AG08396 (cell line): ENCODE measurements at places on chromosomes 4 and X.
A peak's percentile ranks its signal among the peaks of the same experiment; 100 is the strongest.

GRCh38 chr4:94642561-94642866 lies 115.2 kb upstream of the BMPR1B start:
- no peak for DNase-seq

DNA sequence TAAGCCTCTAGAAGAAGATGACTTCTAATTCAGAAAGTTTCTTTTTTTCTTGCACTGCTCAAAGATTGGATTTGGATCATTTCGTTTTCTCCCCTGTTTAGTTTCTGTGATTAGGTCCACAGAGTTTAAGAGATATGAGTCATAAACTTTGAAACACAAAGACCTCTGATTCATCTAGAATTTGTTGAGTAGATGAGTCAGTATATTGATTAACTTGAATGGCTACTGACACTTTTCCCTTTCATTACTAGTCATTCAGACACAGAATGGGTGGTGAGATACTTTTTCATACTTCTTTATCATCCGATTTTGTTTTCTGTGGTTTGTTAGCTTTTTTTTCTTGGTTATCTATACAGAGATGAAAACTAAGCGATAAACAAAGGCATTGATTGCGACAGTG lies 34.1 kb upstream of the AFF2 start:
- DNase-seq: no peak

DNA sequence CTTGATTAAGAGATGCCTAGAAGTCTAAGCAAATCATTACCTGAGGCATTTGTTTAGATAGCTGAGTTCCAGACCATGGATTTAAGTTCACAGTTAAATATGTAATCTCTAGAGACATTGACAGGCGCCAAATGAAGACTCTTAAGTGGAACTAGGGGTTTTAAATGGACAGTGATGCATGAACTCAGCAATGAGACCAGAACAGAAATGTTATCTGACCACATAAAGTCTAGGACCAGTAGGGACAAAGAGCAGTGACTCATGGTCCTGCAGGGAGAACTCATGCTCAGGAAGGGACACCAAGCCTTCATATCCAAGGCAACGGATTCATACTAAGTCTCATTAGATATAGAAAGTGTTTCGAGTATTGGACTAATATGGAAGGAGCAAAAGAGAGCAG lies 152.3 kb downstream of the PPARGC1A start:
- no peak for DNase-seq

DNA sequence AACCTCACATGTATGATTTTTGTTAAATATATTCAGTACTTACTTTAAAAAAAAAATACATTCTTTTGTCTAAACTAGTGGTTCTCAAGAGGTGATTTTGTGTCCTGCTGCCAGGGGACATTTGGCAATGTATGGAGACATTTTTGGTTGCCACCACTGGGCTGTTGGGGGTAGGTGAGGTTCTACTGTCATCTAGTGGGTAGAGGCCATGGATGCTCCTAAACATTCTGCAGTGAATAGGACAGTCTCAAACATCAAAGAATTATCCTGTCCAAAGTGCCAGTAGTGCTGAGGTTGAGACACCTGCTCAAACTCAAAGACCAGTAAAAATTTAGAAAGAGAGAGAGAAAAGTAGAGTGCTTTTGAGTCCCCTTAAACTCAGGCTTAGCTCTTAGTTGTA lies 32.9 kb upstream of the PGM2 start:
- DNase-seq: peak; percentile 14

- DNase-seq: peak; percentile 85
Observed at GRCh38 chr4:10611673-10612072, 72.9 kb downstream of the CLNK start.

DNA sequence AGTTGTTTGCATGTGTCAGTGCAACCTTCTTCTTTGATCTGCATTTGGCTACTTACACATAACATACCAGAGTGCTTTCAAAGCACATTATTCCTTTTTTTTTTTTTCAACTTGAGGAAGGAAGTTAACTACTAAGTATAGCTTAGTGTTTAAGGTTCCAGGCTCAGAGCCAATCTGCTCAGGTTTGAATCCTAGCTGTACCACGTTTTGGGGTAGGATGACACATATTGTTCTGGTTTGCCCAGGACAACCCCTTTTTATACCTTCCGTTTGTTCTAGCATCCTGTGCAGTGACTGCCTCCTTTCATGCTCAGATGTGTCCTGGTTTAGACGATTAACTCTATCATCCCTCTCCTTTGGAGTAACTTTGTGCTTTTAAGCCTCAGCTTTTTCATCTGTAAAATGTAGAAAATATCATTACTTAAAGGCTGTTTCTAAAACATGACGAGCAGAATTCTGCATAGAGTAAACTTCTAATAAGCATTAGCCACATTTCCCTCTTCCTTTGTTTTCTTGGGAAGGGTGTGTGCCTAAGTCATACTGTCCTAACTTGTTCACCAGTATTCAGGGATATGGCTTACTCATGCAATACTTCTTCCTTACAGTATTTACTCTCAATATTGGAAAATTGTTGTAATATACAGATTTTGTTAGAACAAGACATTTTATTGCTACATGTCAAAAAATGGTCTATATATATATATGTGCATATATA lies 281.3 kb downstream of the C4orf33 start:
- no peak for DNase-seq

GRCh38 chr4:27308379-27308778 lies 447.7 kb downstream of the STIM2 start:
- no peak for DNase-seq

DNA sequence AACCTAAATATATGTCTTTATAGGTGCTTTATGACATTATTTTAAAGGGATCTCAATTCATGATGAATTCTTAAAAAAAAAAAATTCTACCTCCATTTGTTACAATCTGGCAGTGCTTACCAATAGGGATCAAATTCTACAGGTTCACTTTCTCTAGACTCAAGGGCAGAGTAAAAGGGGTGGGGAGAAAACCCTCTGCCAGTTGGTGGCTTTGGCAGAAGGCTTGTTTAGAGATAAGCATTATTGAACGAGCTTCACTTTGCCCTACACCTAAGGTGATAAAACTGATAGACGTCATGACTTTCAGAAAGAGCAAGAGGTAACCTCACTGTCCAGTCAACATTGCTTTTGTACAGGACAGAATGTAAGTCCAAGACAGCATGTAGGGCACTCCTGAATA lies 53.6 kb downstream of the OSTC start:
- no peak for DNase-seq

GRCh38 chr4:71239365-71239764 lies 99.5 kb upstream of the SLC4A4 start:
- peak; percentile 12 for DNase-seq

- DNase-seq: no peak
Observed at GRCh38 chr4:67549123-67549522, 3.8 kb upstream of the CENPC start.

GRCh38 chr4:185408432-185408831 lies 11.8 kb downstream of the ANKRD37 start:
- no peak for DNase-seq

DNA sequence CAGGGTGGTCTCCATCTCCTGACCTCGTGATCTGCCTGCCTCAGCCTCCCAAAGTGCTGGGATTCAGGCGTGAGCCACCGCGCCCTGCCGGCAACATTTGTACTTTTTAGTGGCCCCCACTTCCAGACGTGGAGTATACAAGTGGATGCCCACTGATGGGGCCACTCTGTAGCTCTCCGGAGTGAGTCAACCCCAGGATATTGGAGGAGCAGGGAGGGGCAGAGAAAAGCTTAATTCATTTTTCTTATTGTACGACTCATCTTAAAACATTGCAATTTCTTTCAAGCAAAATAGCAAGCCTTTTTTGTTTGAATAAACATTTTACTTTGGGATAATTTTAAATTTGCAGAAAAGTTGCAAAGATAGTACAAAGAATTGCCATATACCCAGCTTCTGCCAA lies 34.6 kb downstream of the FAM9C start:
- DNase-seq: no peak

GRCh38 chr4:173482330-173482931 lies 47.6 kb downstream of the HAND2 start:
- no peak for DNase-seq

DNA sequence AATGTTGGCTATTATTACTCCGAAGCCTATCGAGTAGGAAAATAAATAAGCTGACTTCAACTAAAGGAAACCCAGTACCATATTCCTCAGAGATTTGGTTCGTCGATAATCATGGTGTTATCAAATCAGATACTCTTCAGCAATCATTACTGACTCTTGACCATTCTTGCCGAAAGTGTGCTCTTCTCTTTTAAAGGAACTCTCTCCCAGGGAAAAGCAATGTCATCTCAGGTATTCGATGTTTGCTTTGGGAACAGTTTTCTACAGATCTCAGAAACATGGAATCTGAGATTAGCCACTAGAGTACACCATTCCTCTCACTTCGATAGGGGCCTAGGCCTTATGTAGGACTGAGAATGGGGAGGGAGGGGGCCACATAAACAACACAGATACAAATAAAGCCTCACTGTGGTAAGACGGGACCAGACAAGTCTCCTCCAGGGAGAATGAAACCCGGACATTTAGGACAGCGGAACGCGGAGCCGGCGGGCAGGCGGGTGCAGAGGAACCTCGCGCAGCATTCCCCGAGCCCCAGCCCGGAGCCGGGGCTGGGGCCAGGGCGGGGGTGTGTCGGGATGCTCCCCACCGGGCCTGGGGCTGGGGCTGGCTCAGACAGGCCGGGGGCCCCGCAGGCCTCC lies 581 bp downstream of the DNAJB14 start:
- DNase-seq: peak; percentile 47

DNA sequence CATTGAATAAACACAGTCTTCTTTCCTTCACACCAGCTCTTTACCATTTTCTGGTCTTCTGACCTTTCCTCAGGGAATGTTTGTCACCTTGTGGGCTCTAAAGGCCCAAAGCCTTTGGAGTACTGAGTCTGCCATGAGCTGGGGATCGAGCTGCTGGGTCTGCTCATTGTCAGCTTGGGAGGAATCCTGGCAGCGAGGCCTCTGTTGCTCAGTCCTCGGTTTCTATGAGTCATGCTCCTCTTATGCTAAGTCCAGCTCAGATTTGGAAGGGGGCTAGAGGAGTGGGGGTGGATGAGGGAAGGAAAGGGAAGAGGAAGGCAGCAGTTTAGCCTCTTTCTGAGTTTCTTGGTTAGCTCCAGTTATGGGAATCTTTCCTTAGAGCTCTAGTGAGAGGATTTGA lies 31.1 kb downstream of the NHSL2 start:
- DNase-seq: peak; percentile 72

- peak; percentile 10 for DNase-seq
Observed at GRCh38 chr4:96164814-96165351, 325.0 kb downstream of the PDHA2 start.

DNA sequence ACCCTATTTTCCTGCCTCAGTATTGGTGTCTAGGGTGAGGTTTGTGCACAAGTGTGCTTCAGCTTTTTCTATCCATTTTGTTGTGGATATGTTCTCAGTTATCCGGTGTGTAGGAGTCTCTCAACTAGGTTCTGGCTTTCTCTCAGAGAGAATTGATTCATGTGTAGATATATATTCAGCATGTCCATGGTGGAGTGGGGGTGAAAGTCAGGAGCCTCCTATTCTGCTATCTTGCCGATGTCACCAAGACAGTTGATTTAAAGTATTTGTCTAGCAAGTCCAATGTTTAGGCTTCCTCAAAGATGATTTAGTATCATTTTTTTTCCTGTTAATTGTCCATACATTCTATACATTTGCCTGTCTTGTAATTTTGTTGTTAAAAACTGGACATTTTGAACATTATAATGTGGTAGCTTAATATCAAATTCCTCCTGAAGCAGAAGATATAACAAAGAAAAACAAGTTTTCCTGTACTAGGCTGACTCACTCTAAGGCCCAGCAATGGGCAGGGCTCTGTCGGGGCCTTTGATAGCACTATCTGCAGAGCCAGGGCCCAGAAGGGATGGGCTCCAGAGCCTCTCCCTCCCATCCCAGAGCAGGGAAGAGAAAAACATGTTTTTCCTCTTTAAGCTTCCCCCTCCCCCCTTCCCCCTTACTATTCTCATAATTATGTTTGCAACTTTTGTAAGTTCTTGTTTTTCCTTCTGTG lies 37.6 kb downstream of the GLUD2 start:
- no peak for DNase-seq

GRCh38 chrX:119482041-119482440 lies 13.8 kb downstream of the SLC25A5 start:
- no peak for DNase-seq

DNA sequence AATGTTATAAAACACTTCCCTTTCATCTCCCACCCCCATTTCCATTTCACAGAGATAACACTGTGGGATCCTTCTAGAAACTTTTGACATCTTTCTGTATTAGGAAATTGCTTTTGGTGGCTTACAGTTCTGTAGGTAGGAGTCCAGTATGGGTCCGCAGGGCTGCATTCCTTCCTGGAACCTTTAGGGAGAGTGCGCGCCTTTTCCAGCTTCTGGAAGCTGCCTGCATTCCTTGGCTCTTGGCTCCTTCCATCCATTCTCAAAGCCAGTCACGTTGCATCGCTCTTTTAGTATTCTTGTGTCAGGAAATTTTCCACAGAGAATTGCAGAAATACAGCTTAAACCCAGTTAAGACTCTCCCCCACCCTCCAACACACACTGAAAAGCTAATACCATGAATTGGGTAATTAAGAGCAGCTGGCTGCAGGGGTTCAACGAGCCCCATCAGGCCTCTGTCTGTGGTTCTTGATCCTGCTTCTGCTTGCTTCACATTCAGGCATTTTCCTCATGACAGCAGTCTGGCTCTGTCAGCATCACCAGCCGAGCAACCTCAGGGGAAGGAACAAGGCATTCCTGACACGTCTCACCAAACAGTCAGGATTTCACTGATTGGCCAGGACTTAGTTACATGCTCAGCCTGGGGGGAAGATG lies 48.8 kb downstream of the SEPTIN11 start:
- DNase-seq: peak; percentile 39

GRCh38 chr4:164440199-164440598 lies 313.7 kb upstream of the SMIM31 start:
- no peak for DNase-seq

DNA sequence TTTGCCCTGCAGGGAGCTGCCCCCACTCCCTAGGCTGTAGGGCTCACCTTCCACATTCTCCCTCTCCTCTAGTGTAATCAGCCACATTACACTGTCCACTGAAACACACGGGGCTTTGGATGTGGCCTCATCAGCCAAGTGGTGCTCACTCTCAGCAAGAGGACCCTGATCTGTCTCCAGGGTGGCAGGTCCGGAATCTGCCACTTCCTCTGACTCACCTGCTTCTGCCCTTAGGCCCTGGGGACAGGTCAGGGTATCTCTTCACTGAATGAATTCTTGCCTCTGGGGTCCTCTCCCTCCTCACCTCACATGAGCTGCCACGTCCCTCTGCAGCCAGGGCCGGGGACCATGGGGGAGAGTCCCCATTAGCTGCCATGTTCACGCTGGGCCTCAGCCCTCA lies 15.9 kb downstream of the ZNF41 start:
- DNase-seq: no peak
